Hindlimb muscle (tissue), 1 donor: ENCODE measurements at places on chromosomes 6 and 20. TPM values are rescaled to one million over a fixed set of nuclear protein-coding genes. Genes with fewer than 3 reads are reported as not detected.

DNA sequence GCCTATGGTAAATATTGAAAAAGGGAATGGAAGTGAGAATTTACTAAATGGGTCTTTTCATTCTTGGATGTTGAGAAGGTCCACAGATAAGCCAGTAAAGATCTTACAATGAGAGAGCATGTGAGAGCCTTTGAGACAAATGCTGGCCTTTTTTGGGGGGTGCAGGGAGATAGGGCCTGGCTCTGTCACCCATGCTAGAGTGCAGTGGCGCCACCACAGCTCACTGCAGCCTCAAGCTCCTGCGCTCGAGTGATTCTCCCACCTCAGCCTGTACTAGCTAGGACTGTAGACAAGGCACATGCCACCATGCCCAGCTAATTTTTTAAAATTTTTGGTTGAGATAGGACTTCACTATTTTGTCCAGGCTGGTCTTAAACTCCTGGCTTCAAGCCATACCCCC is 63.2 kb upstream of the TMEM181 start:
- DNase-seq = no peak

DNA sequence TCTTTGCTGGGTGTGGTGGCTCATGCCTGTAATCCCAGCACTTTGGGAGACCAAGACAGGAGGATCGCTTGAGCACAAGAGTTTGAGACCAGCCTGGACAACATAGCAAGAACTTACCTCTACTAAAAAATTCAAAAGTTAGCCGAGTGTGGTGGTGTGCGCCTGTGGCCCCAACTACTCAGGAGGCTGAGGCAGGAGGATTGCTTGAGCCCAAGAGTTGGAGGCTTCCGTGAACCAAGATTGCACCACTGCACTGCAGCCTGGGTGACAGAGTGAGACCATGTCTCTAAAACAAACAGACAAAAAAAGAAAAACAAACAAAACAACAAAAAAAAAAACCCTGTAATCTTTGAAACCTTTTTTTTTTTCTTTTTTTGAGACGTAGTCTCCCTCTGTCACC is 67.5 kb downstream of the CAP2 start:
- DNase-seq = no peak

- no peak for DNase-seq
Measured at GRCh38 chr6:168884050-168884645, 369.5 kb downstream of the THBS2 start.

GRCh38 chr20:39602649-39603048 is 640.5 kb downstream of the DHX35 start:
- DNase-seq = no peak

GRCh38 chr20:13101706-13102105 is 92.9 kb downstream of the SPTLC3 start:
- no peak for DNase-seq

DNA sequence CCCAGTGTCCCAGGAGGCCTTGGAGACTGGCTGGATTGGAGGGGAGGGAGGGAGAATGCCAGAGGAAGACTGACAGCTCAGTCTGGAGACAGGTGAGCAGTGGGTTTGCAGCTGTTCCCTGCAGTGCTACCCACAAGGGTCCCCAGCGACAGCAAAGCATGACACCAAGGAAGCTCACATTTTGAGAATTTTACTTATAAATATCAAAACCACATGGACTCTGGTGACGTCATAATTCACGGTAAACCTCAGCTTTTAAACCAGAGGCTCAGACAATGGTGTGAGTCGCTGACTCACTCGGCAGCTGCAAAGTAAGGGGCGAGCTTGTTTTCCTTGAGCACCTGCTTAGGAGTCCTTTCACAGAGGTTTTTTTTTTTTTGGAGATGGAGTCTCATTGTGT is 65.2 kb downstream of the THBS2 start:
- DNase-seq = no peak

GRCh38 chr6:119539066-119539746 is 189.6 kb upstream of the MAN1A1 start:
- no peak for DNase-seq

GRCh38 chr6:137804637-137805036 is 62.4 kb upstream of the TNFAIP3 start:
- DNase-seq = no peak

DNA sequence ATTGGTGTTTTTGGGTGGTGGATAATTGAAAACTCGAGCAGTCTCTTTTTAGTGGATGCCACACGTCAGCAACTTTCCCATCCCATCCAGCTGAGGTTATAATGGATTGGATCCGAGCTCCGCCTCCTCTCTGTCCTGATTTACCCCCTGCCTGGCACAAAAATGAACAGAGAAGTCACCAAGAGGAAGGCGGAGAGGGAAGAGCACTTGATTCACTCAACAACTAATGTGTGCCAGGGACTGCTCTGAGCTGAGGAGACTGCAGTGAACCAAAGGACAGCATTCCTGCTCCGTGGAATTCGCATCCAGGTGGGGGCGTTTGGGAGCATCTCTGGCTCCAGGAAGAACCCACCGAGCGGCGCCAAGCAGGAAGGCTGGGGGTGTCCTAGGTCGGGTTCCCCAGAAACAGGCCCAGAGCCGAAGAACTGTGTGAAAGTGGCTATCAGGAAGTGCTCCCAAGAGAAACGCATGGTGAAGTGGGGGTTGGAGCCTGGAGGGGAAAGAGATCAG is 95.8 kb upstream of the NAA20 start:
- no peak for DNase-seq

DNA sequence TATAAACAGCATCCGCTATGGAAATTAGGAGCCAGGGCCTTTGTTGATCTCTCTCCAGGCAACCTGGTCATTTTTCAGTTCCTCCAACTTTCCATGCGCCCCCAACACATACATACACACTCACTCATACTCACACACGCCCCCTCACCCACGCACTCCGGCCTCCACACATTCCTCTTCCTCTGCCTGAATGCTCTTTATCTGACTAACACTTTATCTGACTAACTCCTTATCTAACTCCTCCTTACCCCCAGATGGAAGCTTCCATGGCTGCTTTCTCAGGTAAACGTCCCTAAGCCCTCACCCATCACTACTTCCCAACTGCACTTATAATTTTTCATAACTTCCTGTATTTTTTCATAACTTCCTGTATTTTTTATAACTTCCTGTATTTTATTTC is 17.4 kb downstream of the CASS4 start:
- no peak for DNase-seq

DNA sequence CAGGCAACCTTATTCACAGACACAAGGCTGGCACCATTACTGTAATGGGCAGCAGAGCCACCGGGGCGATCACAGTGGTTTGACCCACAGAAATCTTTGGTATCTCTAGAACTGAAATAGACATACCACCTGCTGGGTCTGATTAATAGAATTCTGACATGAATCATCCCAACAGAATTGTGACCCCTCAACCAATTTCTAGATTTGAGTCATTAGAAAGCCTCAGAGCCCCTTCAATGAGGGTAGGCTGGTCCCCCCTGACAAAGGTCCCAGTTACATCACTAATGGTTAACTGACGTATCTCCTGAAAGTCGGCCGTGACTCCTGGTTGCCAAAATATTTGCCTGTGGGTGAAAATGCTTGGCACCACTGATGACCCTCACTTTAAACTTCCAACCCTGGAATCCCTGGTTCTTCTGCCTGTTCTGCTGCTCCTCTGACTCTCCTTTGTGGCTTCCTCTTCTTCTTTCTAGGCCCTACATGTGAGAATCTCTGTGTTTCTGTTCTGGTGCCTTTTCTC is 124.9 kb upstream of the ARID1B start:
- DNase-seq = no peak

GRCh38 chr20:5205348-5206210 is 78.8 kb downstream of the CDS2 start:
- DNase-seq = peak; percentile 66

GRCh38 chr20:46563170-46563859 is 12.9 kb upstream of the OCSTAMP start:
- no peak for DNase-seq

GRCh38 chr20:34864216-34864615 is 8.4 kb downstream of the GGT7 start:
- no peak for DNase-seq

Gene HLA-DMB
- polyA plus RNA-seq = 11.5 TPM

Gene SCRT2
- polyA plus RNA-seq = not detected

Gene CDK5RAP1
- polyA plus RNA-seq = 24.6 TPM

Gene ZHX3
- polyA plus RNA-seq = 9.2 TPM

Gene LTA
- not detected for polyA plus RNA-seq

Gene OR2B6
- polyA plus RNA-seq = not detected
